ENCODE measurements at places on chromosomes 2 and 18.

DNA sequence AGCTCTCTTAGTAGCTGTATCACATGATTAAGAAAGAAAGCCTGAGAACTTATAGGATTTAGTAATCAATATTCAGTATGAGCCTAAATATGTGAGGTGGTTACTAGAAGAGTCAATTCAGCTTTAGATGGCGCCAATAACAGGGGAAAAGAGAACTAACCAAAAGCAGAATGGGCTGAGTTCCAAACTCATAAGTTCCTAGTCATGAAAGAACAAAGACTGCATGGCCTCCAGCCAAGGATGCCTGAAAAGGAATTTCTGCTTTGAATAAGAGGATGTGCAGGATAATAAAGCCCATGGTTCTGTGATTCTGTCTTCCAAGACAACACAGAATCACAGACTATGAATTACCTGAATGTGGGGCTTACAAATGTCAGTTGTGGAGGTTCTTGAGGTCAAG, 196.5 kb downstream of the SATB2 start:
- DNase-seq = no peak

DNA sequence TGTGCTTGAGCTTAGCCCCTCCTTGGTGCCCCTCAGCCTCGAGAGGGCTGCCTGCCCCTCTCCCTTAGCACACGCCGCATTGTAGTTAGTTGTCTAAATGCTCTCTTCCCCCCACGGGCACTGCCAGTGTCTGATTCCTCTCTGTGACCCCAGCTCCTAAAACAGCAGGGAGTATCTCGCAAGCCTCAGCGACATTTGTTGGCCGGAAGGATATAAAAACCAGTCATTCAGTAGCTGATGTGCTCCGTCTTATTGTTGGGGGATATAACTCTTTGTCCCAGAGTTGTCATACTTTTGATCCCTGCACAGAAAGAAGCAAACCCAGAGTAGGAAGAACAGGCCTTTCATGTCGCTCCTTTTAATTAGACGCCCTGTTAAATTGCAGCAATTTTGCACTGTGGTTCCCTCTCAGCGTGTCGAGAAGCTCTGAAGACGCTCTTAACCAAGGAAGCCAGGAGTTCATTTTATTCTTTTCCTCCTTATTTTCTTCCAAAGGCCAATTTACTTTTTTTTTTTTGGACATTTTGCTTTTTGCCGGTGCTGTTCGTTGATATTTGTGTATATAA, 201.8 kb downstream of the KLHL29 start:
- DNase-seq = no peak

DNA sequence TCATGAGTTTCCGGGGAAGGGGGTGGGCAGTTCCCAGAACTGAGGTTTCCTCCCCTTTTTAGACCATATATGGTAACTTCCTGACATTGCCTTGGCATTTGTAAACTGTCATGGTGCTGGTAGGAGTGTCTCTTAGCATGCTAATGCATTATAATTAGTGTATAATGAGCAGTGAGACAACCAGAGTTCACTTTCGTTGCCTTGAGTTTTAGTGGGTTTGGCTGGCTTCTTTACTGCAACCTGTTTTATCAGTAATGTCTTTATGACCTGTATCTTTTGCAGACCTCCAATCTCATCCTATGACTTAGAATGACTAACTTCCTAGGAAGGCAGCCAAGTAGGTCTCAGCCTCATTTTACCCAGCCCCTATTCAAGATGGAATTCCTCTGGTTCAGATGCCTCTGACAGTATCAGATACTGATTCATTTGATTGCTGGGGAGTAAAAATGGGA, 447.3 kb downstream of the XIRP2 start:
- DNase-seq = no peak

- no peak for DNase-seq
Measured at GRCh38 chr2:232073699-232074098, 112.2 kb downstream of the DIS3L2 start.

GRCh38 chr2:52473526-52473925, 1294.1 kb upstream of the CHAC2 start:
- DNase-seq = no peak

DNA sequence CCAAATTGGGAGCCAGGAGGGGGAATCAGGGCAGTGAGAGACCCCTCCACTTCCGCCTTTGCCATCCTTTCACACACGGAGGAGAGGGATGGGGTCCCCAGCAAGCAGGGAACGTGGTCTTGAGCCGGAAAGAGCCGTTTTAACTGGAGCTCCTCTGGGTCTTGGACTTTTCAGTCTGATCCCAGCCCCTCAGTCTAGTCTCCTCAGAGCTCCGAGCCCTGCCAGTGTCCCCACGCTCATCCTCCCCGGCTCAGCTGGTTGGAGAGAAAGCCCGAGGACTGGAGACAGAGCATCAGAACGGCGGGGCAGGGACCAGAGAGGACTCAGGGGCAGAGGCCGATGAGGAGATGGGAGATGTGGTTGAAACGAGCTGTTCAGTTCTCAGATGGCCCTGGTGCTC, 26.1 kb upstream of the OTOF start:
- DNase-seq = no peak

DNA sequence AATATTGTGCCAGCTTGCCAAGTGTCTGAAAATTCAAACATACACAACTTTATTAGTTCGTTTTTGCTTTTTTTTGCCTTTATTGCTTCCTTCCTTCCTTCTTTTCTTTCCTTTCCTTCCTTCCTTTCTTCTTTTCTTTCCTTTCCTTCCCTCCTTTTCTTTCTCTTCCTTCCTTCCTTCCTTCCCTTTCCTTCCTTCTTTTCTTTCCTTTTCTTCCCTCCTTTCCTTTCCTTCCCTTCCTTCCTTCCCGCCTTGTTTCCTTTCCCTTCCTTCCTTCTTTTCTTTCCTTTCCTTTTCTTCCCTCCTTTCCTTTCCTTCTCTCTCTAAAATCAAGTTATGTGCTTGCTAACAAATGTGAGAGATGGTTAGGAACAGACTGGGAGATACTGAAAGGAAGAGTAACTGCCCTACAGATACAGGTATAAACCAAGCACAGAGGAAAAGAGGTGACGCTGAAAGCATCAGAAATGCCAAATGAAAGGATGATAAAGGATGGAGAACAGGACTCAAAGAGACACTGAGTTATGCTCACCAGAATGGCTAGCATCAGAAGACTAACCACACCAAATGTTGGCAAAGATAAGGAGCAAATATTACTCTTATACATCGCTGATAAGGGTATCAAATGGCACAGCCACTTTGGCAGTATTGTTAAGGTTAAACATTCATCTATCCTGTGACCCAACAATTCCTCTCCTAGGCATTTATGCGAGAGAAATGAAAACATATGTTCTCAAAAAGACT, 151.6 kb downstream of the MREG start:
- DNase-seq = peak; percentile 90

GRCh38 chr18:72152935-72153334, 391.2 kb downstream of the CBLN2 start:
- no peak for DNase-seq

GRCh38 chr18:21110713-21111345, 784 bp downstream of the ROCK1 start:
- DNase-seq = peak; percentile 69

DNA sequence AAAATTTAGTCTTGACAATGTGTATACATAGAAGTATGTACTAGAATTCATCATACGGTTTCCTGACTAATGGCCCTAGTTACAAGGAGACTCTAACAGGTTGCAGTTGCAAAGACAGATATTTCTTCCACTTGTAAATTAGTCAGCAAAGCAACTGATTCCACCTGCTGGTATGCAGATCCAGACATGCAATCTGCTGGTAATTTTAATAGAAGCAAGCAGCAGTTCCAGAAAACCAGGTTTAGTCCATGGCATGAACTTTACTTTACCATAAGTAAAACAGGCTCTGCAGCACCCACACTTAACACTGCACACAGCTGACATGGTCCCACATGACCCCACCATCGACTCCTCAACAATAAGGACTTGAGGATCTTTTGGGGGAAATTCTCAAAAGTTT, 110.9 kb upstream of the SP3 start:
- DNase-seq = no peak

DNA sequence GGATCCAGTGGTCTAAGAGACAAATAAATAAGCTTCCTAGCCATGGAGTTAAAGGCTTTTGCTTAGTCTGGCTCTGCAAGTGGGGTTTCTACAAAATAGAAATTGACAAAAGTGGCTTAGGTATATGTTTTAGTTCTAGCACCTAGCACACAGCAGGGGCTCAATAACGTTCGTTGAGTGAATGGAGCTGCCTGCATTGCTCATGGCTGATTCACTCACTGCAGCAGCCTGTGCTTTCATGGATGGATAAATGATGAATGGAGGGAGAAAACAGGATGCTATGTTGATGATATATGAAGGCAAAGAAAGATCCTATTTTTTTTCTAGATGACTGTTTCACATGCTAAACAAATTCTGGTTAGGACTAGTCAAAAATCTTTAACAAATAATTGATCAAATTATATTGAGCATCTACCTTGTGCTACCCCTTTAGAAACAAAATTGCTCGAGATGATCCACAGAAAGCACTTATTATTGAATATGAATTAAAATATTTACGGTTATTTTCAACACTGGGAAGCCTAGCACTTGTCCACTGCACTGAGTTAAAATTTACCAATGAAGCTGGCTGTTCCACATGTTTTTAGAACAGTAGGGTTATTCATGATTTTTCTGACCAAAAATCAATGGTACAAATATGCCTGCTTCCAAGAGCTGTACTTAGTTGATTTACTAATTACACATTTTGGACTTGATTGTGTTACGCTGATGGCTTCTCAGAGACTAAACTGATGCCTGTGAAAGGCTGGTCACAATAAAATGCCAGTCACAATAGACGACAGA, 39.6 kb downstream of the HDHD2 start:
- no peak for DNase-seq

DNA sequence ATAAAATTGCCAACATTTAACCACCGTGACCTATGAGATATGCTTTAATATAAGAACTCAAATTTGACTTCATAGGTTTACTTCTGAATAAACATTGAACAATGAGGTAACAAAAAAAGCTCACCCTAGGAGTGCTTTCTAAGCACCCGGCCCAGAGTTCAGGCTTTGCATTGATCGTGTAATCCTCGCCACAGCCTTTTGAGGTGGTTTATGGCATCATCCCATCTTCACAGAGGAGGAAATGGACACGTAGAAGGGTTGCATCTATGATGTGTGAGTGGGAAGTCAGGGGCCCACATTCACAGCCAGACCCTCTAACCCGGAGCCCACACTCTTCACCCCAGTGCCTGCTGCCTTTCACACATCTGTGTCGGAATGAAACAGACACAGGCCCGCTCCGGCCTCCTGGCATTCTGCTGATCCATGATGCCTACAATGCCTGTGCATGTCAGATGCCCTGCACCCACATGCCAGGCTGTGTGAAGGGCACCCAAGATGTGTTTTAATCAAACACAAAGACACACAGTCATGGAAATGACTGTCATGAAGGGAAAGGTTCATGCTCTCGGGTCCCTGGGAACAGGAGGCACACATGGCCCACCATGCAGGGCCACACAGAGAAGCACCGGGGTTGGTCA, 48.6 kb upstream of the RPL31 start:
- no peak for DNase-seq

DNA sequence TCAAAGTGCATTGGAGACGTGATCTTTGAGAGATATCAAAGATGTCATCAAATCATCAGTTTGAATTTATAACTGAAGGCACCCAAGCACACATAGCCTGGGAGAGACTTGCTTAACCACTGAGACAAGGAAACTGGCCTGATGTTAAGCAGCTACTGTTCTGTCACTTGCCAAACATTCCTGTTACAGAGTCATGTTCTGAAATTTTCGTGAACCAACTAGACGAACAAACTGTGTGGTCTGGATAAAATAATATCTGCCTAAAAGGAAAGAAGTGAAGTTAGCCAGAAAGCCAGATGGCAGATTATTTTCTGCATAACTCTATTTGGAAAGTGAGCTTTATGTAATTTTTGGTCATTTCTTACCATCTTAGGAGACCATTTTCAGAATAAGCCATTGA, 51.4 kb downstream of the SPATS2L start:
- DNase-seq = no peak

GRCh38 chr2:1892529-1893250, 148.4 kb upstream of the PXDN start:
- no peak for DNase-seq

DNA sequence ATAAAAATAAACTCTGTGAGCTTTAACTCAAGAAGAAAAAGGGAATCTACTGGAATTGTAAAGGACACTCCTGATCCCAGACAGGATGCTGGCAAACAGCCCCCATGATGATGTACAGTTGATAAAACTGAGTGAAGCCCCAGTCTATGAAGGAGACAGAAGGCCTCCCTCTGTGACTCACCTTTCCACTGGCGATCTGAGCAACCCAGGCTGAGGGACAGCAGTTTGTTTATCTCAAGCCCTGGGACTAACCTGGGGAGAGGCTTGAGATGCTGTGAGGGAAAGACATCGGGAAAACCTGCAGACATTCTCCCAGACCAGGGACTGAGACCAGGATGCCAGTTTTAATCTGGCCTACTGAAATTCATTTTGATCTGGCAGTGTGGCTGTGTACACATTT, 104.5 kb upstream of the CDH2 start:
- DNase-seq = no peak

GRCh38 chr2:231601356-231602229, 8.9 kb downstream of the TEX44 start:
- DNase-seq = peak; percentile 95

GRCh38 chr2:238568455-238569440, 142.0 kb downstream of the ASB1 start:
- no peak for DNase-seq

- no peak for DNase-seq
Measured at GRCh38 chr18:44047585-44047984, 633.1 kb upstream of the SETBP1 start.

DNA sequence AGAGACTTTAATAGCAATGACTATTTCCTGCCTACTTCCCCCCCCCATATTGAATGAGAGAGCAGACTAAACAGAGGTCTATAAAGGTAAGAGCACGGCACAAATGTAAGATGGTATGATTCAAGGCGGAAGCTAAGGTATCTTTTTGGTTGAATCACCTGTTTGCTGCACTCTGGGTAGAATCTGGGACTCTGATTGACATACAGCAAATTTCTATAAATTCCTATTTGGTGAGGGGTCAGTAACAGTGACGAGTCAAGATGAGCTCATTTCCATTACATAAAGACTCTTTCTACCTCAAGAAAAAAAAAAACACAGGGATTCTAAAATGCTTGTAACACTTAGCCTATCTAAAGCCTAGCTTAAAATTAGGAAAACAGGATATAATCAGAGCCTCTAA, 297.3 kb downstream of the TNS1 start:
- DNase-seq = no peak

- DNase-seq = peak; percentile 82
Measured at GRCh38 chr2:202831242-202832220, 40.0 kb downstream of the ICA1L start.

DNA sequence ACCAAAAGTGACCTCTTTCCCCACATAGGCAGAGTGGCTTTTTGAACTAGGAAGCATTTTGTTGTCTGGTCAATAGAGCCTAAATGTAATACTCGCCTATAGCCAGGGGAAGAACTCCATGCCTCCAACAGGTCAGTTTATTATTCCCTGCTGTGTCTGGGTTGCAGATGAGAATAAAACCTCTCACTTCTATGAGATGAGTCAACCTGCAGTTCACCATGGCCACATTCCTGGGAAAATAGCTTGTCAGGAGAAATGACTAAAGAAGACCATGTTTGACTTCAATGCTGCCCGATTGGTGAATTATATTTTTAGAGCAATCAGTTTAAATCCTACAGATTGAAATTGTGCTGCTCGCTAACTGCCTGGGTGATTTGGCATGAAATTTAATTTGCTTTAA, 46.7 kb upstream of the LRRTM1 start:
- DNase-seq = no peak
